Hair follicular keratinocyte (primary cell): ENCODE measurements at places on chromosomes 12 and 14. TPM values are rescaled to one million over a fixed set of nuclear protein-coding genes. Genes with fewer than 3 reads are reported as not detected.

The AMN gene
- 0.15 and 0.70 TPM in 2 replicates for total RNA-seq

The LUM gene
- total RNA-seq, result 0.55 and 7.5 TPM in 2 replicates

The FRMD6 gene
- total RNA-seq, result 77.1 and 111 TPM in 2 replicates

The GZMB gene
- total RNA-seq, result not detected in 2 replicates

The KRT74 gene
- not detected in 2 replicates for total RNA-seq

The KRT72 gene
- total RNA-seq, result not detected in 2 replicates

The LALBA gene
- not detected in 2 replicates for total RNA-seq

The TMEM63C gene
- 0.08 and 1.9 TPM in 2 replicates for total RNA-seq

The ZNF385A gene
- total RNA-seq, result 25.5 and 37.4 TPM in 2 replicates

The CACNB3 gene
- 10.6 and 10.9 TPM in 2 replicates for total RNA-seq

The PIWIL1 gene
- under 0.01 TPM in 1 of 2 replicates, not detected in the other for total RNA-seq

The ZNF891 gene
- 0.11 and 0.23 TPM in 2 replicates for total RNA-seq

The PLA2G1B gene
- total RNA-seq, result not detected in 2 replicates

The PLD4 gene
- not detected in 2 replicates for total RNA-seq

The DBX2 gene
- total RNA-seq, result not detected in 2 replicates

The CABP1 gene
- total RNA-seq, result 0.30 TPM in 1 of 2 replicates, not detected in the other

The CEP170B gene
- total RNA-seq, result 34.9 and 41.1 TPM in 2 replicates

The ACOT6 gene
- total RNA-seq, result not detected in 2 replicates

The NAV3 gene
- 23.9 and 28.6 TPM in 2 replicates for total RNA-seq

The TSPAN19 gene
- 0.55 and 0.57 TPM in 2 replicates for total RNA-seq

The CD9 gene
- total RNA-seq, result 380 and 535 TPM in 2 replicates

The MIP gene
- total RNA-seq, result not detected in 2 replicates

The ADGRD1 gene
- not detected in 2 replicates for total RNA-seq
